NCI-H510A (cell line): ENCODE measurements at places on chromosomes 5 and 9.

DNA sequence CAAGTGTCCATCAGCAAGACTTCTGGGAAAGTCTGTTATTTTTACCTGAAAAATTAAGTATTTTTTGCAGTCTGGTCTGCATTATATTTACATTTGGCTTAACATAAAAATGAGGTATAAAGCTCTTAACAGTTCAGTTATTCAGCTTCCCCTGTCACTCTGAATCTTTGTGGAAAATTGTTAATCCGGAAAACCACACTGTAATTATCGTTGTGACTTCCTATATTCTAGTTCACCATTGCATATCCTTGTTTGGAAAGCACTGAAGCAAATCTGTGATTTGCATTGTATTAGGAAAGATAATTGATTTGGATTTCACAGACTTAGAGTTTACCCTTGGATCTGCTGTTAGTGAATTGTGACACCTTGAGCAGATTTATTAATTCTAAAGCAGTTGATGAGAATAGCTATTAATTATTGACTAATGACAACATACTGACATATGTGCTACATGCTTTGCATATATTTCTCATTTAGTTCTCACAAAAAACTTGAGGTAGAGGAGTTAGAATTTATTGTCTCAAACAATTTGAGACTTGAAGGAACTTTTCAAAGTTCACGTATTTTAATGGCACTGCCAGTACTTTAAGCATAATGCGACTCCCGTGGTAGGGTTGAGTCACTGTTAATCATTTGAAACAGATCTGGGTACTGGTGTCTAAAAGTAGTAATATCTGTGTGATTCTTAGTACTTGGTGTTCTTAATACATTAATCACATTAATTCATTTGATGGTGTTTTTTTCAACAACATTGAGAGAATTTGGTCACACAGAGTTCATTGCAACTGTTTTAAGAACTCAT, 71.8 kb upstream of the LRRC70 start:
- DNase-seq: no peak

- DNase-seq: no peak
Measured at GRCh38 chr5:140591747-140592372, 27.2 kb downstream of the SLC35A4 start.

GRCh38 chr9:72415163-72415562, 50.2 kb upstream of the ZFAND5 start:
- DNase-seq: no peak

GRCh38 chr9:123745451-123745850, 184.5 kb downstream of the DENND1A start:
- no peak for DNase-seq

GRCh38 chr5:139180850-139181249, 17.3 kb downstream of the SIL1 start:
- DNase-seq: no peak

DNA sequence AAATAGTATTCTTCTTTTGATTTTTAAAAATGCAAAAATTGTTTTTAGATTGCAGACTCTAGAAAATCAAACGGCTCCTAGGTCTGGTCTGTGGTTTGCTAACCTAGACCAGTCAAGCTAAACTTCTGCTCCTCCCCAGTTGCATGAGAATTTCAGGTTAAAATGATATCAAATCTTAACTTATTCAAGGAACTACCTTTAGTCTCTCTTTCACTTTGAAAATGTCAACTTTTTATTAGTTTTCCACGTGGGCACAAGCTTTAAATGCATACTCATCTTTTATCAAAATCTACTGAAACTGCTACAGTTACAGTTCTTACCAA, 8.8 kb downstream of the CAMK4 start:
- no peak for DNase-seq

GRCh38 chr9:129806061-129806460, 3.1 kb downstream of the TOR1B start:
- no peak for DNase-seq

GRCh38 chr5:139654464-139654863, 6.3 kb downstream of the CXXC5 start:
- no peak for DNase-seq

DNA sequence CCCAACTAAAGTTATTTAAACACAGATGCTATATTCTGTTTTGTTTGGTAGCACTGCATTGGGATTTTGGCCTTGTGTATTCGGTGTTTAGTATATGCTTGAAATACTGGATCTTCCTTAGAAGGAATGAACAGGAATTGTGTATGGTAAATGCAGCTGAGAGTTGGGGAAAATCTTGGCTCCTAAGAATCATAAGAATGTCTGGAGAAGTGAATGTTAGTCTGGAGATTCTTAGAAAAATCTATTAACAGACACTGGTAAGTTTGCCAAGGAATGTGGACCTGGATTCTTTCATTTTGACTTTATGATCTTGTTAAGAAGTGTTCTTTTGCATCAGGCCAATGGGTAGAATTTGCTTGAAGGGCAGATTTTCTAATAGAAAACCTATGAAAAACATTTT, 38.9 kb downstream of the SNX30 start:
- DNase-seq: no peak

DNA sequence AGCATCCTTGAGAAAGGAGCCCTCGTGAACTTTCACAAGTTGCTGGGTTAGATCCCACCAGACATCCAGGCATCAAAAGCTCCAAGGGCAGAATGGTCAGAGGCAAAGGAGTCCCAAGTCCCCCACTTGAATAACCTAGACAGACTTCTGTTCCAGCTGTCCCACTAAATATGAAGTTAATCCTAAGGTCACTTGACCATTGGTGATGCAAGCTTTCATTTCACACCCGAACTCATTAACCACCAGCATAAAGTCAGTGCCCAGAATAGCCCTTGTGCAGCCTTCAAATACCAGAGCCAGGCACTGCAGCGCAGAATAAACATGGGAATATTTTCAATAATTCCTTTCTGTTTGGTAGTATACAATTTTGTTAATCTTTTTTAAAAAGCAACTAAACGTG, 28.9 kb downstream of the OXCT1 start:
- no peak for DNase-seq

- DNase-seq: no peak
Measured at GRCh38 chr5:174726916-174727793, 2.8 kb downstream of the MSX2 start.

GRCh38 chr9:6078382-6079105, 63.1 kb upstream of the RANBP6 start:
- DNase-seq: no peak

- peak; percentile 32 for DNase-seq
Measured at GRCh38 chr9:70412832-70413463, 1.5 kb downstream of the KLF9 start.

DNA sequence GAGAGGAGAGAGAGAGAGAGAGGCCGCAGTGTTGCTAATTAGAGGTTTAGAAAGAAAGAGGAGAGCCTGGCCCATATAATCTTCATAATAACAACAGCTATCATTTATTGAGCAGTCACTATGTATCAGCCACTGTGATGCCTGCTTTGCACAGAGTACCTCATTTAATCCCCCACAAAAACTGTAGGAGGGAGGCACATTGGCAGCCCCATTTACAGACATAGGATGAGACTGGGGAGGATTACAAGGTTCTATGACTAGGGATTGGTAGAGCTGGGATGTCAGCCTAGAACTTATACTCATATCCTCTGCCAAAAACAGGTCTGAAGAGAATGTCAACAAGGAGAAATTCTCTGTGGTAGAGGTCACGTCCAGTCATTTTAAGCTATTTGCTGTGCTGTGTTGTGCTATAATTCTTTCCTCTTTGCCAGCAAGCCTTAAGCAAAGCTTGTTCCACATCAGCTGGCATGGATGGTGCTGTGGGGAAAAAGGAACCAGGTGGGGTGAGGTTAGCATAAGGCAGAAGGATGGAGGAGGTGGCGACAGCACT, 6.7 kb upstream of the GCNT4 start:
- no peak for DNase-seq

DNA sequence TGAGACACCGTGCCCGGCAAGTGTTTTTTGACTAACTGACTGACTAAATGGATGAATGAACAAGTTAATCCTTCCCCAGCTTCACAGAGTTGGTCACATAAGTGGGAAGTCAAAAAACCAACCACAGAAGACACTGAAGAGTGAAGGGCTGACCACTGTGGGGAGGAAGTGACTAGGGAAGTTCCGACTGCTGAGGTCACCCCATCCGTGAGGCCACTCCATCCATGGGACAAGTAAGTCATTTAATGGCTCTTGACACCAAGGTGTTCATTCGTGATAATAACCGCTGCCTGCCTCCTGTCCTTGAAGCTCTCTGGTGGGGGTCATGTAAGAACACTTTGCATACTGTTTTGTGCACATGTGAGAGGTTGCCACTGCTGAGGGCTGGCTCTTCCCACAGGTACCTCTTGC, 22.2 kb upstream of the CXCL14 start:
- DNase-seq: no peak

- DNase-seq: peak; percentile 74
Measured at GRCh38 chr9:133534346-133535291, at the start of gene ADAMTSL2. Gene ADAMTSL2, plus strand, starts transcription at chr9:133534704. Its CDS starts 2,009 bp downstream, at chr9:133536713.

DNA sequence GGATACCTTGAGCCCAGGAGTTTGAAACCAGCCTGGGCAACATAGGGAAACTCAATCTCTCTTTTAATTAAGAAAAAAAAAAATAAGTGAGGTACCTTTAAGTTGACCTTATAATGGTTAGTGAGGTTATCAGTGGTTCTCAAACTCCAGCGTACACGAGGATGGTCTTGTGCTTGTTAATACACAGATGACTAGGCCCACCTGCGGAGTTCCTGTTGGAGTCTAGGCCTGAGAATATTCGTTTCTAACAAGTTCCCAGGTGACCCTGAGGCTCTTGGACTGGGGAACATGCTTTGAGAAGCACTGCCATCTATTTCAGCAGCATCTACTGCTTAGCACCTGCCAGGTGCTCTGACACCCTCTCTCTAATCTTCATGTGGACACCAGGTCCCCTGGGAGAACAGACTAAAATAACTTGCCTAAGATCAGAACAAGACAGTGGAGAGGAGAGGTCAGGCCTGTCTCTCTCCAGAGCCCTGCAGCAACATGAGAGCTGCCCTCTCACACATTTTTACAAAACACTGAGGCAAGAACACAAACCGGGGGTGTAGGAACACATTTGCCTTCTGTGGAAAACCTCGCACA, 24.6 kb downstream of the TLE1 start:
- no peak for DNase-seq

DNA sequence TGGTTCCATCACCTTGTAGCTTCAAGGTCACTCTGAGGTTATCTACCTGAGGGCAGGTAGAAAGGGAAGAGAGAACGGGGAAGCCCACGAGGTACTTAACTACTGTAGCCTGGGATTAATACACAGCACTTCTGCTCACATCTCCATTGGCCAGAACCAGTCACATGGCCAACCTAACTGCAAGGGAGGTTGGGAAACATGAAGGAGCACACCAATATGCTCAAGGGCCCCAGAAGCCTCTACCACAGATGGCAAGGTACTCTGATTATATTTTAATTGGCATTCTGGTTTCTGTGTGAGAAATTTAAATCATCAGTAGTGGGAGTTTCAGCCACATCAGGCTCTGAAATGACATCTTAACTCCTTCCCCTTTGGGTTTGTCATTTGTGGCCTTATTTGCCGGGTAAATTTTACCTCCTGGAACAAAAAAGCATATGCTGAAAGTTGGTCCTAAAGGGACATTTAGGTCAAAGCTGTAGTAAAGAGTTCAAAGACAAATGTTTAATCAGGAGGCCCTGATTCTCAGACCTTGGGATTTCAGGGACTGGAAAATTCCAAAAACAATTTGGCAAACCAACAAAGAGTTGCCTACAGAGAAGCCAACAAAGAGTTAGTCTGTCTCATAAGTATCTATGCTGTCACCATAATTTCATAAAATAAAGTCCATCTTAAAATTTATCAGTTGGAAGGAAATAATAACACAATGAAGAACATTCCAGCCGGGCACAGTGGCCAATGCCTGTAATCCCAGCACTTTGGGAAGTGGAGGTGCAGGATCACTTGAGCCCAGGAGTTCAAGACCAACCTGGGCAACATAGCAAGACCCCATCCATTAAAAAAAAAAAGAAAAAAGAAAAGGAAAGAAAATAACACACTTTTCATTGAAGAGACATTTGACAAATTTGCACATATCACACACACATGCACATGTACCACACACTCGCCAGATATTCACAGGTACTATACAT, 13.8 kb upstream of the MVB12B start:
- DNase-seq: no peak
